ENCODE measurements at places on chromosomes 7 and 10.

DNA sequence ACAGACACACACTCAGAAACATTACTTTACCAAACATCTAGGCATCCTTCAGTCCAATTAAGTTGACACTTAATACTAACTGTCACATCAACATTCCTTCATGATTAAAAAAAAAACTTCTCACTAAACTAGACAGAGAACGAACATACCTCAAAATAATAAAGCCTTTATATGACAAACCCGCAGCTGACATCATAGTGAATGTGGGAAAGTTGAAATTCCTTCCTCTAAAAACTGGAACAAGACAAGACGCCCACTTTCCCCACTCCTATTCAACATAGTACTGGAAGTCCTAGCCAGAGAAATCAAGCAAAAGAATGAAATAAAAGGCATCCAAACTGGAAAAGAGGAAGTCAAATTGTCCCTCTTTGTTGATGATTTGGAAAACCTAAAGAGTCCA lies 96.9 kb upstream of the PPP1R9A start:
- DNase-seq = no peak

DNA sequence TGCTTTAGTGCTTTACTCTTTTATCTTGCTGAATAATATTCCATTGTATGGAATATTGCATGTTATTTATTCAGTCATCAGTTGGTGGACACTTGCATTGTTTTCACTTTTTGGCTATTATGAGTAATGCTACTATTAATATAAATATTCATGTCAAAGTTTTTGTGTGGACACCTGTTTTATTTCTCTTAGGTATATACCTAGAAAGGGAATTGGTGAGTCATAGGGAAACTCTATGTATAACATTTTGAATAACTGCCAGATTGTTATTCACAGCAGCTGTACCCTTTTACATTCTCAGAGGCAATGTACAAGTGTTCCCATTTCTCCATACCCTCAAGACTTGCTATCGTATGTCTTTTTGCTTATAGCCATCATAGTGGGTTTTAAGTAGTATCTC lies 268.7 kb downstream of the SEMA3A start:
- DNase-seq = no peak

- DNase-seq = no peak
These were observed 52.5 kb downstream of the CSGALNACT2 start for GRCh38 chr10:43190775-43191174.

GRCh38 chr10:47175181-47176123 lies 124.5 kb upstream of the GDF10 start:
- DNase-seq = no peak

DNA sequence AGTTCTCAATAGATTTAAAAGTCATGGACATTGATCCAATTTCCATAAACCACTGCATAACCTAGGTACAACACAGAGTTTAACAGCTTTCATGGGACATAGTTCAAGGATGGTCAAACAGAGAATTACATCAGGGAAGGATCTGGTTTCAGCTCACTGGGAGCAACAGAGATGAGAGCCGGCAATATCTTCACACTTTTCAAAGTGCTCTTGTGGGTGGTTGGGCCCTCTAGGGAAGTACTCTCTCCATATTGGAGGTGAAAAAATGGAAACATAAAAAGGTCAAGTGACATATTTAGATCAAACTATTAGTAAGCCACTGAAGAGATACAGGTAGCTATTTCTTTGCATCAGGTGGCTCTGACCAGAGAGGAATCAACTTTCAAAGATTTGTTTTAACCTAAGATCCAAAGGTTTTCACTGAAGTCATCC lies 61.8 kb upstream of the LRRN3 start:
- DNase-seq = no peak
